ENCODE measurements at places on chromosomes 4 and X.

DNA sequence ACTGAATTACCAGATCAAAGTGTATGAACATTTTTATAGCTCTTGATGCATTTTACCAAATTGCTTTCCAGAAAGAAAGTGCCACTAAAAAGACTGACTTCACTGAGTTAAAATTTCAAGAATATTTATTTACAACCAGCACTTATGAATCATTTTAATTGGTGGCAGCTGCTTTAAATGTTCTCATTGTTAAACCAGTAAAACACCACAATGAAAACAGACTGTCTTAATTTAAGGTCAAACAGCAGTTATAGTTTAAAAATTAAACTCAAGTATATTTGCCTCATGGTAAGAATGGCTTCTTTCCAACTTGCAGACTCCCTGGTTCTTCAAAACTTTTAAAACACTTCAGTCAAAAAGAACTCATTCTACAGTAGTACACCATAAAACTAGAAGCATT lies 36.9 kb downstream of the AMMECR1 start:
- DNase-seq, result no peak

DNA sequence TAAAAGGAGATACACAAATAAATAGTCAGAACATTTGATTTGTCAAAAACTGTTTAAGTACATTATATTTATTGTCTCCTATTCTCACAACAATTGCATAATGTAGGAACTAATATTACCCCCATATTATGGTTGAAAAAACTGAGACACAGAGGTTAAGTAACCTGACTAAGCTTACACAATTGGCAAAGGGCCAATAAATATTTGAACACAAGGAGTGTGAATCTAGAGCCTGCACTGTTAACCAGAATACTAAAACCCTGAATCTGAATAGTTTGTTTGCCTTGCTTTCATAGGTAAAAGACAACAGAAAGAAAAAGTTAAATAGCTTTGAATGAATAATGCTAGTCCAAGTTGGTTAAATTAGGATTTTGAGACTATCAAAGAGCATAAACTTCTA lies 55.2 kb downstream of the IL13RA2 start:
- DNase-seq, result no peak

DNA sequence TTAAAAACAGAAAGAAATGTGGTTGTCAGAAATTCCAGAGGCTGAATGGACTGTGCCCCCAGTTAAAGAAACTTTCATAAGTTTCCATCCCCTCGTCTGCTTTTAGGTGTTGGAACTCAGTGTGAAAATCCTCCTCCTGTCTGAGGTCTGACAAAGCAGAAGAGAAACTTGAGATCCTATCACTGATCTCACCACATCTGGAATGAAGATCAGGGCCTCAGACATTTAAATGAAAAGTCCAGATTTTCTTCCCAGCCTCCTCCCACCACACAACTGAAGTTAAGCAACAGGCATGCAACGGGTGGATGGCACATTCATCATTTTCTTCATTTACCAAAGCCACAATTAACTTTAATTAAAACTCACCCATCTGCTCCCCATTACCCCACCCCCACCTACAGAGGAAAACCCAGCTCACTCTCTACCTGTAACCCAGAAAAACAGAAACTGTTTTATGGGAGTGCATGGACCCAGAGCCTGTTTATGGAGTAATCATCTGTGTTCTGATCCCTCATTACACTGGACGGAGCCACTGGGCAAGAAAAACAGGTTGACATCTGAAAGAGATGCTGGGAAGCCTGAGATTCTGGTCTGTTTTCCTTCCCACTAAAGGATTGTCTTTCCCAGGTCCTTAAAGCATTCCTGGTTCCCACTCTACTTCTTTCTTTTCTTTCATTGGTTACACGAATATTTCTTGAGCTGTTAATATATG lies 58.1 kb upstream of the HOPX start:
- no peak for DNase-seq

DNA sequence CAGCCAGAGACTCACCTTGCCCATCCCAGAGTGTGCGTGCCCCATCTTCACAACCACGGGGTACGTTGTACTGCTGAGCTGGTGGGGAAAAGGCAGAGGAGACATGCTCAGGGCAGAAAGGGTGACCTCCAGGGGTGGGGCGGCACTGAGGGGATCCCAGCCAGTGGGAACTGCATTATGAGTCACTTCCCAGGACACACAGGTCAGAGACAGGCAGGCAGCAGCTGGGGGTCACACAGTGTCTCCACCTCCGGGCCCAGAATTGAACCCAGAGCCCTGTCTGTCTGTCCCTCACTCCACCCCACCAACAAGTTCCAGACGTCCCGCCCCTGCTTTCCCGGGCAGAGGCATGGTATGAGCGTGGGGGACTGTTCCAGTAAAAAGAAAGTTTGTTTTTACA lies 4.8 kb upstream of the TIMP1 start:
- no peak for DNase-seq

DNA sequence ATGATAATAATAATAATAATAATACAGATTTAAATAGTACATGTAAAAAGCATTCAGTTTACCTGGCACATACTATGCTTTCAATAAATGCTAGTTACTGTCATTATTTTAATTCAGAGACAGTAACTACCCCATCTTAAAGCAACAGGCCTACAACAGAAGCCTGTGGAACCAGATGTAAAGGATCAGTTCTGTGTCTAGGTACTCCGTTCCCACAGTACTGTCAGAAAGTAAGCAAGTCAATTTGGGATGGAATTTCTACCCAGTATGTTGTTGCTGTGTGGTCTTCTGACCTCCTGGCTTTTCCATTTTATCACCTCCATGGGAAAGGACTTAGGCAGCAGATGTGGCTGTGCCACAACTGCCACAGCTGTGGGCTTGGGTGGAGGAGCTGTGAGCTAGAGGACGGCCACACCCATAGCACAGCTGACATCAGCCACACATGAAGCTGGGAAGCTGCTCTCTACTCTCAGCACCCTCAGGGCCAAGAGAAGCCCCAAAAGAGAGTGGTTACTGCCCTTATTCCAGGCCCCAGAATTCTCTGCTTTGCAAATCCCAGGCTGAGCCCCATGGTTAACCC lies 102.8 kb downstream of the CBR4 start:
- DNase-seq, result no peak

DNA sequence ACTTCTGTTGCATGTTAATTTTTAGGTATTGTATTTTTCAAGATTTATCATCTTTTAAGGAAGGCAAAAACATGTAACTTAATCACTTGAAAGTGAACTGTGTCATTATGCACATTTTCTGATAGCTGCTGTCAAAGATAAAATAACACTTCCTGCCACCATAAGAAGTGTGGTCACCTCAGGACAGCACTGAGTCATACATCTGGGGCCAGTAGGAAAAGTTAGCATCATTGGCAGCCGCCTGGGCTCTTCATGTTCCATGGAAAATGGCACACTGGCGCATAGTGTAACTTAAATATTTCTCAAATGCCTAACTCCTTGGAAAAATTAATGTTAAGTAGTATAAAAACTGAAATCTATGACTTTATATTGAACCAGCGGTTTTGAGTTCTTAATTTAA lies 24.2 kb downstream of the CNKSR2 start:
- DNase-seq, result no peak
